ENCODE measurements at places on chromosomes 11 and 22.

GRCh38 chr11:17864478-17864941 is 129.9 kb downstream of the KCNC1 start:
- DNase-seq: no peak

DNA sequence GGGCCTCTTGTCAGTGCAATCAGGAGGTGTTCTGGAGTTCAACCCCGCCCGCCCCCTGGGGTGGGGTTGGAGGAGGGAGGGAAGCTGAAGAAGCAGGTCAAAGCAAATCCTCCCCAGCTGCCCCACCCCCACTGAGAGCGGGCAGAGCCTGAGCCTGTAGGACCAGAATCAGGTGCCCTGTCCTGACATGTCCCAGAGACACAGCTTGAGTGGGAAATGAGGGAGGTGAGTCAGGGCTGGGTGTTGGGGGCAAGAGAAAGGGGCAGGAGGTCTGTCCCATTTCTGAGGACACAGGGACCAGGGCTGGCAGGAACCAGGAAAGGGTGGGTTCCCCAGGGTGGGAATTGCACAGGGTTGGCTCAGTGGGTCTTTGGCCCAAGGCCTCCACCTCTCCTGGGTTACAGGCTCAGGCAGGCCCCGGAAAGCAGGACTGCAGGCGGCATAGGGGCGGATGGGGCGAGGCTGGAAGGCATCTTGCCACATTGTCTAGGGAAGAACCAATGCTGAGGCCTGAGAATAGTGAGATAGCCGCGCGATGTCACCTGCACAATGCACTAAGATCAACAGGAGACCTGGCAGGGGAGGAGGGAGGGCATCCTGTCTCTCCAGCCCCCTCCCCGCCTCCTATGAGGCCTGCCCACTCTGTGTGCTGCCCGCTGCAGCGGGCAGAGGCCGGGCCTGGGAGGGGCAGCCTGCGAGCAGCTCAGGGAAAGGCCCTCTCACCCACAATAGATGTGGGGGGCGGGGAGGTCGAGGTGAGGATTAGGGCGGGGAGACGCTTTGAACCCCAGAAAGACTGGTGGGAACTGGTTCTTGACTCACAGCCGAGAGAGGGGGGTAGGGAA is 32.4 kb downstream of the NECTIN1 start:
- DNase-seq: no peak

DNA sequence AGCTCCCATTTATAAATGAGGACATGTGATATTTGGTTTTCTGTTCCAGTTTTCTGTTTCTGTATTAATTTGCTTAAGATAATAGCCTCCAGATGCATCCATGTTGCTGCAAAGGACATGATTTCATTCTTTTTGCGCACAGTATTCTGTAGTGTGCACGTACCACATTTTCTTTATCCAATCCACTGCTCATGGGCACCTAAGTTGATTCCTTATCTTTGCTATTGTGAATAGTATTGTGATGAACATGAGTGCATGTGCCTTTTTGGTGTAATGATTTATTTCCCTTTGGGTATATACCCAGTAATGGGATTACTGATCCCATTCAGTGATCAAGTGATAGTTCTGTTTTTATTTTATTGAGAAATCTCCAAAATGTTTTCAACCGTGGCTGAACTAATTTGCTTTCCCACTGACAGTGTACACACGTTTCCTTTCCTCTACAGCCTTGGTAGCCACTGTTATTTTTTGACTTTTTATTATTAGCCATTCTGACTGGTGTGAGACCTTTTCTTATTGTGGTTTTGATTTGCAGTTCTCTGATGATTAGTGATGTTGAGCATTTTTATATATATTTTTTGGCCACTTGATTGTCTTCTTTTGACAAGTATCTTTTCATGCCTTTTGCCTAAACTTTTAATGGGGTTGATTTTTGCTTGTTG is 226.0 kb upstream of the ANO3 start:
- no peak for DNase-seq

GRCh38 chr22:31081963-31082605 is 966 bp downstream of the SMTN start:
- DNase-seq: no peak

GRCh38 chr11:122107045-122107444 is 9.0 kb downstream of the BLID start:
- no peak for DNase-seq

DNA sequence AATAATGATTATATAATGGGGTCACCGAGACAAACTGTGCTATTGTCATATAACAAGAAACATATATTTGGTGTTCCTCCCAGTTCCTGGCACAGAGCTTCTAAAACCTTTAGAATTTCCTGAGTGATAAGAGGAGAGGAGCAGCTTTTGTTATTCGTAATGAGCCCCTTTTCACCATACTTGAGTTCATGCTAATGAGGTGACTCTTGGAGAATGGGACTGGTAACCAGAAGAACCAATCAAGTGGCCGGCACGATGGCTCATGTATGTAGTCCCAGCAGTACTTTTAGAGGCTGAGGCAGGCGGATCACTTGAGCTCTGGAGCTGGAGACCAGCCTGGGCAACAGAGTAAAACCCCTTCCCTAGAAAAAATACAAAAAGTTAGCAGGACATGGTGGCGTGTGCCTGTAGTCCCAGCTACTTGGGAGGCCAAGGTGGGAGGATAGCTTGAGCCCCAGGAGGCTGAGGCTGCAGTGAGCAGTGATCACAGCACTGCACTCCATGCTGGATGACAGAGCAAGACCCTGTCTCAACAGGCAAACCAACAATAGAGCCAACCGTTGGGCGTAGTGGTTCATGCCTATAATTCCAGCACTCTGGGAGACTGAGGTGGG is 62.7 kb upstream of the FTH1 start:
- no peak for DNase-seq

DNA sequence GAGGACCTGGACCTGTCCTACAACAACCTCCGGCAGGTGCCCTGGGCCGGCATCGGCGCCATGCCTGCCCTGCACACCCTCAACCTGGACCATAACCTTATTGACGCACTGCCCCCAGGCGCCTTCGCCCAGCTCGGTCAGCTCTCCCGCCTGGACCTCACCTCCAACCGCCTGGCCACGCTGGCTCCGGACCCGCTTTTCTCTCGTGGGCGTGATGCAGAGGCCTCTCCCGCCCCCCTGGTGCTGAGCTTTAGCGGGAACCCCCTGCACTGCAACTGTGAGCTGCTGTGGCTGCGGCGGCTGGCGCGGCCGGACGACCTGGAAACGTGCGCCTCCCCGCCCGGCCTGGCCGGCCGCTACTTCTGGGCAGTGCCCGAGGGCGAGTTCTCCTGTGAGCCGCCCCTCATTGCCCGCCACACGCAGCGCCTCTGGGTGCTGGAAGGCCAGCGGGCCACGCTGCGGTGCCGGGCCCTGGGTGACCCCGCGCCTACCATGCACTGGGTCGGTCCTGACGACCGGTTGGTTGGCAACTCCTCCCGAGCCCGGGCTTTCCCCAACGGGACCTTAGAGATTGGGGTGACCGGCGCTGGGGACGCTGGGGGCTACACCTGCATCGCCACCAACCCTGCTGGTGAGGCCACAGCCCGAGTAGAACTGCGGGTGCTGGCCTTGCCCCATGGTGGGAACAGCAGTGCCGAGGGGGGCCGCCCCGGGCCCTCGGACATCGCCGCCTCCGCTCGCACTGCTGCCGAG is 1.5 kb downstream of the LRFN4 start:
- no peak for DNase-seq

DNA sequence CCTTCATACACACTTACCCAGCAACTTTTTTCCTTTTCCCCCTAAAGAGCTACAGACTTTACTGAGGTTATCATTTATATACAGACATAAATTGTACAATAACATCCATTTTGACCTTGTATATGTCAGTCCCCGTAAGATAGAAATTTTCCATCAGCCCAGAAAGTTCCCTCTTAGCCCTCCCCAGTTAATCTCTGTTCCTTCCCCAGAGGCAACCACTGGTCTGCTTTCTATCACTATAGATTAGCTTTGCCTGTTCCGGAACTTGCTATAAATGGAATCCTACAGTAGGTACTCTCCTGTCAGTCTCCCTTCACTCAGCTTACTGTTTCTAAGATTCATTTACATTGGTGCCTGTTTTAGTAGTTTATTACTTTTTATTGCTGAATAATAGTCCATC is 54.9 kb downstream of the TSPAN18 start:
- DNase-seq: no peak

DNA sequence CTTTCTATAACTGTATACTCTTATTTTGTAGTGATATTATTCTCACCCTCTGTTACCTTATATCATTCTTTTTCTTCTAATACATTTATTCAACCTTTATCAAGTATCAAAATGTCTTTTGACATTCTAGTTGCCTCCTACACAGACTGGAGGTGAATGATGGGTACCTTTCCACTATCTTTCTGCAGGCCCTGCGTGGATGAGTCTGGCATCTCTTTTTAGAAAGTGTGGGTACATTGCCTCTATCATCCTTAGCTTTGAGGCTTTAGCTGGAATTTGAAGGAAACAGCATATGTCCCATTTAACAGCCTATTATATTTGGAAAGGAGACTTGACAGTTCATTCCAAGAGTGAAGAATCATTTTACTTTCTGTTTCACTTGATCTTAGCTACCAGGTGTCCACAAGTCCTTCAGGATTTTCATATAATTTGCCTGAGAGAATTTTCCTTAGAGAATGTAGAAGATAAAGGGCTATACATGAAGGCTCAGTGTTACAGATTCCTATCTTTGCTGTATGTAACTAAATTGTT is 192.0 kb downstream of the CWF19L2 start:
- DNase-seq: no peak

- DNase-seq: no peak
Observed at GRCh38 chr22:27726686-27727449, 74.7 kb downstream of the MN1 start.

- DNase-seq: no peak
Observed at GRCh38 chr22:49236541-49237075, 591.1 kb downstream of the BRD1 start.

DNA sequence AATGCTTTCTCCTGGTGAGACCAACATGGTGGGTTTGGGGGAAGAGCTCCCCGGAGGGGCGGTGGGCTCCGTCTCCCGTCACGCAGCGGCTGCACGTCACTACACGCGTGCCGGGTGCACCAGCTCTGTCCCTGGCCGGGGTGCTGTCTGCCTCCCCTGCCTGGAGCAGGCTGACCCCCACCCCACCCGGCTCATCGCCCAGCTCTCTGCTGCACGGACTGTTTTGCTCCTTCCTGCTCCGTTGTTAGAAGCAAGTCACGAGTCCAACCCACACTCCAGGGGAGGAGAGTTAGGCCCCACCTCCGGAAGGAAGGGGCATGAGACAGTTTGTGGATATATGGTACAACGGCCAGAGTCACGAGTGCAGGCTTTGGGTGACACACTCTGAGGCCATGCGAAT is 364.9 kb downstream of the BRD1 start:
- DNase-seq: no peak

- DNase-seq: no peak
Observed at GRCh38 chr22:44357296-44357965, 44.7 kb upstream of the SHISAL1 start.

DNA sequence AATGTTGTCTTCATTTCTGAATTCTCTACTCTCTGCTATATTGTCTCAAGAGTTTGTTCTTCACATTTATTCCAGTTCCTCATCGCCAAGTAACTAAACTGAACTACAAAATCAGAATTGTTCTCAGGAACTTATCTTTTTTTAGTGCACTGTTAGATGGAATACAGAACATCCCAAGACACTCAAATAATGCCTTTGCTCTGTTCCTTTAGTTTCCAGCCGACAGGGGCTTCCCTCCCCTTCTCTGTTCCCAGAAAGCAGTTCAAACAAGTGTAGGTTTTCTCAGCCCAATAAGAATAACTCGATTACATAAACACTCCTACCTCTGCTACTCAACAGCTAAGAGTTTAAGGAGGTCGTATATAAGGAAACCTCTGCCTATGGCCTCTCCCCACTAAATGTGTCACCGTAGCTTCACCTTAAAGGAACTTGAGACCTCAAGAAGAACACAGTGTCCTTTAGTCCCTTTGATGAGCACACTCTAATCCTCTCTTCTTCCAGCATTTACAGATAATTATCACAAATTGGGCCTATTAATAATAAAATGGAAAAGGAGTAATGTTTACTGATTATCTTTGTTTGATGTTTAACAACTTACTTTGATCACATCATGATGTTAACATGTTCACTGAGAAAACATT is 6.9 kb downstream of the POU2AF3 start:
- no peak for DNase-seq

DNA sequence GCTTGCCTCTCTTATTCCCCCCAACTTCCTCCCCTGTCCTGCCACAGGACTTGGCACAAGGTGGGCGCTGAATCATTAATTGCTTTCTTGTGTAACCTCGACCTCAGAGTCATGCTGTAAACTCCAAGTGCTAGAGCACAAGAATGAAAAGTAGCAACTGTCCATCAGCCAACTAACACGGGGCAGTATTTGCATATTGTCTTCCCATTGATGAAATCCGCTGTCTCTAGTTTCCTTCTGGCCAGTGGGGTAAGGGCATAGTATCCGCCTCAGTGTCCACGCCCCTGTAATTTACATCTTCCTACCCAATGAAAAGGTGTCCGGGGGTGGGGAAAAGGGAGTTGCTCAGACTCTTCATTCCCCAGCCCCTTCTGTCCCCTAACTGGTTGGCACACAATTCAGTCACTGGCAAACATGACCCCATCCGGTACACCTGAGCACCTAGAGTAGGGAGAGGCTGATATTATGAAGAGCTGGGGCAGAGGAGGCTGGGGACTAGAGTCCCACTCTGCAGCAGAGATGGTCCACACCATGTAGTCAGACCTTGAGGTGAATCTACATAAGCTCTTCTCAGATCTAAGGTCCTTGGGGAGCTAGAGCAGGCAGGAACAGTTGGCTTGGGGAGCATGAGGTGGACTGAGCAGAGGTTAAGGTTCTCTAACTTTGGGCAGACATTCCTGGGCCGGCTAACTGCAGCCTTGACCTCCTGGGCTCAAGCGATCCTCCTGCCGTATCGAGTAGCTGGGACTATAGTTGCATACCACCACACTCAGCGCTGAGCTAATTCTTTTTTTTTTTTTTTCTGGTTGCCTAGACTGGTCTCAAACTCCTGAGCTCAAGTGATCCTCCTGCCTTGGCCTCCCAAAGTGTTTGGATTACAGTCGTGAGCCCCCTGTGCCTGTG is 6.8 kb upstream of the GGA1 start:
- DNase-seq: no peak

DNA sequence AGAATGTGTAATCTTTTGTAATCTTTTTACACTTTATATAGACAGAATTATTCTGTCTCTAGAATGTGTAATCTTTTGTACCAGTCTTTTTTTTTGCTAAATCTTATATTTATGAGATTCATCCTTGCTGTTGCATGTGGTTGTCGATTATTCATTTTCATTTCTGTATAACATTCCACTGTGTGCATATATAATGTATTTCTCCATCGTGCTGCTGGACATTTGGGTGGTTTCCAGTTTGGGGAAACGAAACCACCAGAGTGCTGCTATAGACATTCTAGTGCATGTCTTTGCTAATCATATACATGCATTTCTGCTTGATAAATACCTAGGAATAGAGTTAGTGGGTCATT is 146.5 kb downstream of the GRIK4 start:
- DNase-seq: no peak

- DNase-seq: no peak
Observed at GRCh38 chr11:57425565-57426438, 1.1 kb downstream of the SLC43A3 start.
